ENCODE measurements at places on chromosomes 16 and 17. TPM values are rescaled to one million over a fixed set of nuclear protein-coding genes. Genes with fewer than 3 reads are reported as not detected.

Gene PLA2G10
- not detected for total RNA-seq

Gene FAM117A
- 5.9 TPM for total RNA-seq

- no peak for DNase-seq
Measured at GRCh38 chr16:30076276-30076791, 540 bp downstream of the PPP4C start.

DNA sequence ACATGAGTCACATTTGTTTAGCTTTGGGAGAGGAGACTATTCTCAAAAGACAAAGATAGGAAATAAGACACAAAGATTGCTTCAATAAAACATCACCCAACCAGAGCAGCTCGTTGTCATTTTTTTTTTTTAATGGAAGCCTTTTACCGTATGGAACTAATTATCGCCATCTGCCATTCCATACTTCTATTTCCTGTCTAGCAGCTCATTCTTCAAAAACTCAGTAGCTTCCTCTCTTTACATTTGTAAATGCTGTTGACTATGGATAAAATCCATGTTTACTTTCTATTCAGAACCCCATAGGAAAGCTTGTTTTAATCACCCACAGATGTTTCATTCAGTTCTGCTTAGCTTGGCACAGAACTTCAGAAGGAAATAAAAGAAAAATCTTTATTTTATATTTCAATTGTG is 110.0 kb upstream of the PSMD7 start:
- no peak for DNase-seq

DNA sequence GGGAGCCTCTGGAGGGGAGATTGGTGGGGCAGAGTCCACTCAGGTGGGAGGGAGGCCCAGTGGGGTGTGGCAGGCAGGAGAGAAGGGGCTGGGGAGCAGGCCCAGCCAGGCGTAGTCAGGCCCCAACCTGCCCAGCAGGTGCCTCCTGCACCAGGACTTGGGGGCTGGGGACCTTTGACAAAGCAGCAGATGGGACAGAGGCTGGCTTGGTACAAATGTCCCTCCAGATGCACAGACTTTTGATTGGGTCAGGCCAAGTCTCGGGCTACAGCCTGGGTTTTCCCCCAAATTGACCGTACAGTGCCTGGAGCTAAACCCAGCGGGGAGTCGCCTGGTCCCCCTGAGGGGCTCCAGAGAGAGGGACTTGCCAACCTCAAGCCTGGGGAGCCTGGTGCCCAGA is 411 bp downstream of the GGT6 start:
- DNase-seq, result no peak

Gene SPNS2
- total RNA-seq, result 18.6 TPM

Gene KRTAP2-3
- total RNA-seq, result not detected

GRCh38 chr16:56933828-56934598 is 2.1 kb downstream of the HERPUD1 start:
- no peak for DNase-seq

Gene SULT1A3
- total RNA-seq, result 9.4 TPM

DNA sequence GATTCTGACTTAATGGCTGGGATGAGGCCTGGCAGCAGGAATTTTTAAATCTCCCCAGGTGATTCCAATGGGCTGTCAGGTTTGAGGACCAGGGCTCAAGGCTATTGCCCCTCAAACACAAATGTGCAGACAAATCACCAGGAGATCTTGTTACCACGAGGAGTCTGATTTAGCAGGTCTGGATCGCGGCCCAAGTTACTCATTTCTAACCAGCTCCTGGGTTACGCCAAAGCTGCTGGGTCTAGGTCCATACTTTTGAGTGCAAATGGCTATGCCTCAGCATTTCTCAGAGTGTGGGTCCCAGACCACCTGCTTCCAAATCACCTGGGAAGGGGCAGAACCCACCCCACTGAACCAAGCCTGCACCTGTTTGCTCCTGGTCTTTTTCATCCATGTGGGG is 33.1 kb downstream of the CNGB1 start:
- no peak for DNase-seq

- DNase-seq, result no peak
Measured at GRCh38 chr17:29038085-29038795, 4.7 kb upstream of the PIPOX start.

GRCh38 chr17:73630965-73631595 is 13.2 kb downstream of the SDK2 start:
- no peak for DNase-seq
